Effector memory CD8-positive, alpha-beta T cell (primary cell): ENCODE measurements at places on chromosomes 3 and 15.

- no peak for DNase-seq
These were observed 558.3 kb downstream of the NR2F2 start for GRCh38 chr15:96888764-96889163.

DNA sequence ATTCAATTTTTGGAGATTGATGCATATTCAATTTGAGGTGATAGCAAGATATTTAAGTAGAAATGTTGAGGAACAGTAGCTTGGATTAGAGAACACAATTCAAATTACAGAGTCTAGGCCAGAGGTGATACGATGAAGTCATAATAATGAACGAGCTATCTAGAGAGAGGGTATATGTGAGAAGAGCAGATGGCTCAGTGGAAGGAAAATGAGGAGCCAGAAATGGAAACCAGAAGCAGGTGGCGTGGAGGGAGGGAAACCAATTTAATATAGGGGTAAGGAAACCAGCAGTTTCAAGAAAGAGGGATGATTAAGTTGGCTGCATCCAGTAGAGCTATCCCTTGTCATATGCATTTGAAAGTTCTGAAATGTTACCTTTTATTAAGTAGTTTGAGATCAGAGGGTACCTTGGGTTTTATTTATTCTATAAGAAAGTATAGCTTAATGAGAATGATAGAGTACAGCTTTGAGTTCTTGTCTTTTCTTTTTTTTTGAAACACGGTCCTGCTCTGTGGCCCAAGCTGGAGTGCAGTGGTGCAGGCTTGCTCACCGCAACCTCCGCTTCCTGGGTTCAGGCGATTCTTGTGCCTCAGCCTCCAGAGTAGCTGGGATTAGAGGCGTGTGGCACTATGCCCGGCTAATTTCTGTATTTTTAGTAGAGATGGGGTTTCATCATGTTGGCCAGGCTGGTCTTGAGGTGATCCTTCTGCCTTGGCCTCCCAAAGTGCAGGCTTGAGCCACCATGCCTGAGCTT, 22.1 kb downstream of the NCK1 start:
- DNase-seq = no peak

GRCh38 chr3:12267376-12268030, 21.4 kb upstream of the PPARG start:
- DNase-seq = no peak

DNA sequence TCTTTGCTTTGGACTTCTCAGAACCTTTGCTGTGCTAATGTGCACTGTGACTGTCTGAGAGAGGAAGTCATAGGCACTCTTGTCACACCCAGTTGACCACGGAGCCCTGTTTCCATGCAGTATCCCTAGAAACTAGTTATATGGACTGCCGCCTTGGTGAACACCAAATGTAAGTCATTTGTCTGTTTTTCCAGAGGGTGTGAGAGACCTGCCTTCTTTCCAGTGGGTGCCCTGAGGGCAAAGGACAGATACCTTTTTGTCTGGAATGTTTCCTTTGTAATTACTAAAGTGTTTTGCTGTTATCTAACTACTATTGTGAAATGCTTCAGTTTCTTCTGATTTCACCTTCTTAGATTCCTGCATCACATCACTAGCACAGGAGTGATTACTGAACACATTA, 91.8 kb downstream of the LARS2 start:
- no peak for DNase-seq

- no peak for DNase-seq
These were observed 253.2 kb downstream of the BBX start for GRCh38 chr3:107775974-107776373.

- DNase-seq = no peak
These were observed 1.1 kb downstream of the PARP6 start for GRCh38 chr15:72271221-72271620.
